ENCODE measurements at places on chromosomes 6 and 20. TPM values are rescaled to one million over a fixed set of nuclear protein-coding genes. Genes with fewer than 3 reads are reported as not detected.

DNA sequence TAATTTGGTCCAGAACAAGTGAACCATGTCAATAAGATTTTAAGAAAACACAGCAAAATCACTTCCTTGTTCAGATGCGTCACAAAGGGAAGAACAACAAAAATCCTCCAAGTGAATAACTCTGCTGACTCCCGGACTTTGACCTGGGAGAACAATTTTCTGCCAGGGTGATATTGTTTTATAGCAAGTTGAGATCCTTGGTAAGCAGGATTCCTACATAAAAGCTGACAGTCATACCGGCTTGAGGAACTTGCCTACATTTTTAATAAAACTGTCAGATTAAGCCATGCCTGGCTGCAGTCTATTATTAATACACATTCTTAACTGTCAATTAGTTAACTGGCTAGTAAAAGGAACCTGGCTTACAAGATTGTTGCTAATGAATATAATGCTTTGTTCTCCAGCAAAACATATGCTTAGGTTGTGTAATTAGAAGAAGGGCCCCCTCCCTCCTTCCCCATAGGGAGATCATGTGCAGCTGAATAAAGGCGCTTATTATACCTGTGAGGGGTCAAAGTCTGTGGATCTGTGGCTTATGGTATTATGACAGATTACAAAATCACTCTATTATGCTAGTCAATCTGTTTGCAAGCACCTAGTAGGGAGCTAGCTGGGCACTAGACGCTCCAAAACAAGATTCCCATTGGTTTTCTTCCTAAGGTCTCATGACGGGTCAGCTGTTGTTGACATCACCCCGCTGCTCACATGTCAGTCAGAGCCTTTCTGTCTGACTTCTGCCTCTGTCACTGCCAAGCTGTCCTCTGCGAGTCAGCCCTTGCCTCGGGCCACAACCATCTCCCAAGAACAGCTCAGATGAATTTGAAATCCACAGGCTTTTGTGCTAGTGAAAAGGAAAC, 44.6 kb upstream of the SEC63 start:
- DNase-seq = no peak

DNA sequence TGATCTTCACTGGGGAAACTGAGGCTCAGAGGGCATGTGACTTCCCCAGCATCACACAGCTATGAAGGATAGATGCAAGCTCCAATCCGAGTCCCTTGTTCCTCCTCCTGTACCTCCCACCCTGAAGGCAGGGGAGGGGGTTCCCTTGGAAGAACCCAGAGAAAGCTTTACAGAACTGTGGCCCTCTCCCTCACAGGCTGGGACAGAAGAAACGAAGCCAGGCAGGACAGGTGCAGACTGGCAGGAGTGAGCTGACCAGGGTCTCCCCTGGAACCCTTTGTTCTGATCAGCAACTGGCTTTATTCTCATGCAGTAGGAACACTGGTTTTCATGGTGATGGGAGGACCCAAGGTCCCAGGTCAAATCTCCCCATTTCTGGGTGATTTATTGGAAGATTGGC, 90.2 kb downstream of the TMEM242 start:
- DNase-seq = no peak

DNA sequence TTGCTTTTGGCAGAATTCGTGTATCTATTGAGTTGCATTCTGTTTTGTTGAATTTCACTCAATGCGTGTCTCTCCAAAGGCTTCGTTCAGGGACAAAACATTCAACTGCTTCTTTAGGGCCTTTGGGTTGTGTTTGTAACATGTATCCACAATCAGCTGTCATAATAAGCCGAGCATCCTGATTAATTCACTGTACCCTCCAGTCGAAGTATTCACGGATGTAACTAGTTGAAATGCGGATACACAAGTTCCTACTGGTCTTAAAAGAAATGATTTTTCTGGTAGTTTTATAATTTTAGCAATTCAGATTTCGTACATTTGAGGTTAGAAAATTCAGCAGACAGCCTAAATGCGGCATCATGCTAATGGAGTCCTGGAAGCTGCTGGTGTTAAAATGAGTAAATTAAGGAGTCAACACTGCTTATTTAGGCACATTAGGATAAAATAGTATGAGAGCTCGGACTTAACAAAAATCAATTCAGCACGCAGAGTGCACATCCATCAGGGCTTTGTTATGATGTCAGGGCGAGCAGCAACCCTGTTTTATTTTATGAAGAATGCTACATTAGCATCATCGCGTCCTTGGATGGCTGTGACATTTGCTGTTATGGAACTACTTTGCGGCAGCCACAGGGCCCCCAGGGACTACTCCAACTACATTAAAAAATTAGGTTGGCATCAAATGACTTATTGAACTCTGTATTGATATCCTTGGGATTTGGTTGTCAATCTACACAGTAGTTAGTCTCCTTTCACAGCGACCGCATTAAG, 489.3 kb upstream of the FLRT3 start:
- DNase-seq = no peak

GRCh38 chr20:53032478-53032932, 60.3 kb downstream of the TSHZ2 start:
- no peak for DNase-seq

DNA sequence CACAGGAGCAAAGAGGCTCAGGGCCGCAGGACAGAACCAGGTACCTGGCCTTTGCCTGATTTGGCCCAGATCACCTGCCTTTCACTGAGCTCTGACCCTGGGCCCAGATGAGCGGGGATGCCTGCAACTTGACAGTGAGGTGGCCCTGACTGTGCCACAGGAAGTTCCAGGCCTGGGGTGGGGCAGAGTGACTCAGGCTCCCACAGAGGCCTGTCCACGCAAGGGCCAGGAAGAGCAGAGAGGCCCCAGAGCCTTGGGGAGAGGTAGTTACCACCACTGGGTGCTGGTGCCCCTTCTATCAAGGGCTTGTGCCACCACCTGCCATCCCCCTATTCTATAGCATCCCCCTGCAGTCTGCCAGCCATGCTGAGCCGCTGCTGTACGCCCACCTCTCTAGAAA, 4.1 kb upstream of the NOL4L start:
- DNase-seq = no peak

DNA sequence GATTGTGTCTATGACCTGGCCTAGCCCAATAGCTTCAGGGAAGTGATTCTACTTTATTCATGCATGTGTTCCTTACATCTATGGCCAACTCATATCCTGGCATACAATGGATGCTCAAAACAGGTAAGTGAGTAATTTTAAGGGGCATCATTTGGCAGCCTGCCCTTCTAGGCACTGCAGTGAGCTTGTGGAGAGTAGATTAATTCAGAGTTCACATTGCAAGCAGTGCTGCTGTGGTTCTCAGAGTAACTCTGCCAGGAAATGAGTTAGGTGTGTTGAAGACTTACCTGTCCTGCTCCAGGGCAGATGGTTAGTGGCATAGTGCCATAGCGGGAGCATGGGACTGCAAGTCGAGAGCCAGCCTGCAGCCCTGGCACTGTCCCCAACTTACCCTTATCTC, 158.0 kb downstream of the SCP2D1 start:
- DNase-seq = no peak

- DNase-seq = no peak
These were observed 547.7 kb upstream of the ID4 start for GRCh38 chr6:19289457-19289856.

DNA sequence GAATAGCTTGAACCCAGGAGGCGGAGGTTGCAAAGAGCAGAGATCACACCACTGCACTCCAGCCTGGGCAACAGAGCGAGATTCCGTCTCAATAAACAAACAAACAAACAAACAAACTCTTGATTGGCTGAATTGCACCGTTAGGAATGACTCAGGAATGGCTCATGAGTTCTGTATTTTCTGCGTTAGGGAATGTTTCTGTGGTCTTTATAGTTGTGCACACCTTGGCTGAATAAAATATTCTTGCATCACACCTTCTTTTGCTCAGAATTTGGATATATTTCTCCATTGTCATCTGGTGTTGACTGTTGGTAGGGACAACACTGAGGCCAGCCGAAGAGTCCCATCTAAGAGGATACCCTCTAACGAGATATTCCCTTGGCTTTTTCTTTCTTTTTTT, 19.6 kb upstream of the PI16 start:
- DNase-seq = no peak

GRCh38 chr6:47740714-47741113, 41.1 kb upstream of the OPN5 start:
- DNase-seq = no peak

LINC00237 gene
- polyA plus RNA-seq = not detected

ZBP1 gene
- polyA plus RNA-seq = not detected
